ENCODE measurements at places on chromosomes 16 and 17.

- DNase-seq, result no peak
Observed at GRCh38 chr16:79839466-79840341, 239.2 kb upstream of the MAF start.

- peak; percentile 40 for DNase-seq
Observed at GRCh38 chr16:53817812-53818550, 114.0 kb downstream of the FTO start.

GRCh38 chr16:66205287-66206231, 160.9 kb upstream of the CDH5 start:
- DNase-seq, result peak; percentile 37

DNA sequence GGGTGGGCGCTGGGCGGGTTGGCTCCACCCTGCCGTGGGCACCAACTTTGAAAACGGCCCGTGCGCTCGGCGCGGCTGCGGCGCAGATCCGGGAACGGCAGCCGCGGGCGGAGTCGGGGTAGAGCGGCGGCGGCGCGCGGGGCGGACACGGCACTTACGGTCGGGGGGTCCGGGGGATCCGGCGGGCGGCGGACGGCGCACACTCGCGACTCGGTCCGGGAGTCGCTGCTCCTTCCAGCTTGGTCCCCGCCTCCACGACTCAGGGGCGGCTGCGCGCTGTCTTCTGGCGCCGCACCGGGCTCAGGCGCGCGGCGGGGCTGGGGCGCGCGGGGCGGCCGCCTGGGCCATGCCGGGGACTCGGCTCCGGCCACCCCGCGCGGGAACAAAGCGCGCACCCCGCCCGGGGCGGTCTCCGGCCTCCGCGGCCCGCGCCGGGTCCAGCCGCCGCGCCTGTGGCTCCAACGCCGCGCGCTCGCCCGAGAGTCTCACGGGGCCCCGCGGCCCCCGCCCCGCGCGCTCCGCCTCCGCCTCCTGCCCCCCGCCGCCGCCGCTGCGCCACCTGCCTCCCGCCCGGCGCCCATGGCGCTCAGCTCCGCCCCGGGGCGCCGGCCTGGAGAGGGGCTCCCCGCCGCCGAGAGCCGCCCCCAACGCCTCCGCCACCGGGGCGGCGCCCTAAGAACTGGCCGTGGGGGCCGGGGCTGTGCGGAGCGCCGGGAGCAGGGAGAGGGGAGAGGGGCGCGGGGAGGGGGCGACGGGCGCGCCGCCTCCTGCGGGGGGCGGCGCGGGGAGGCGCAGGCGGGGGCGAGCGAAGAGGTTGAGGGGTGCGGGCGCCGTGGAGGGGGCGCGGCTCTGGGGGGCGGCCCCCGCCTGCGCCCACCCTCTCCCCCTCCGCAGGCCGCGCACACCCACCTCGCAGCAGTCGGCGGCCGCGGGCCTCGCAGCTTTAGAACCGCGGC, 35.9 kb downstream of the CBFA2T3 start:
- no peak for DNase-seq

- no peak for DNase-seq
Observed at GRCh38 chr16:55559933-55560516, 6.5 kb upstream of the CAPNS2 start.

DNA sequence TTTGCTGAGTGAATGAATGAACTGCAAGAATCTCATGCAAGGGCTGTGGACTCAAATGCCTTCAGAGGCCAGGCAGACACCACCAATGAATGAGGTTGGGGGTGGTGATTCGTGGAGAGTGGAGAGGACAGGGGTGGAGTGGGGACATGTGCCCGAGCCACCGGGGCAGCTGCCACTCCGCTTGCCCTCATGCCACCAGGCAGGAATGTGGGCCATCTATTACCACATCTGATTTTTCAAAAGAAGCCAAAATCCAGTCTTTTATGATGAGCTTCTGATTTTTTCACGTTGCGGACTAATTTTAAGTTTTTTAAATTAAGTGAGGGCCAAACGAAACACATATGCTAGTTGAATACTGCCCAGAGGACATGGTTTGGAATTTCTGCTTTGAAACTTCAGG, 67.1 kb upstream of the SMURF2 start:
- DNase-seq, result no peak

GRCh38 chr17:4477255-4477791, 21.4 kb upstream of the SPNS2 start:
- DNase-seq, result no peak

DNA sequence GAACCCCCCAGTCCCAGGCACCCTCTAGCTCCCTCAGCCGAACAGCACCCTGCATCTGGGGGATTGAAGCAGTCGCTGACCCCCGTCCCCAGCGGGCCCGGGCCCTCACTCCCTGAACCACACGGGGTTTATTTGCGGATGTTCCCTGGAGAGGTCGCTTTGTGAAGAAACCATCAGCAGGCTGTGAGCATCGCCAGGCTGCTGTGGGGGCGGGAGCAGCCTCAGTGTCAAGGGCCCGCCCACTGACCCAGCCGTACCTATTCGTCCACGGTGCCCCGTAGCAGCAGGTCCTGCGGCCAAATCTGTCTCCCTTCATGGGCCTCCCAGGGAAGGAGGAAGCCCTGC, 6.4 kb upstream of the RAB40C start:
- peak; percentile 16 for DNase-seq

DNA sequence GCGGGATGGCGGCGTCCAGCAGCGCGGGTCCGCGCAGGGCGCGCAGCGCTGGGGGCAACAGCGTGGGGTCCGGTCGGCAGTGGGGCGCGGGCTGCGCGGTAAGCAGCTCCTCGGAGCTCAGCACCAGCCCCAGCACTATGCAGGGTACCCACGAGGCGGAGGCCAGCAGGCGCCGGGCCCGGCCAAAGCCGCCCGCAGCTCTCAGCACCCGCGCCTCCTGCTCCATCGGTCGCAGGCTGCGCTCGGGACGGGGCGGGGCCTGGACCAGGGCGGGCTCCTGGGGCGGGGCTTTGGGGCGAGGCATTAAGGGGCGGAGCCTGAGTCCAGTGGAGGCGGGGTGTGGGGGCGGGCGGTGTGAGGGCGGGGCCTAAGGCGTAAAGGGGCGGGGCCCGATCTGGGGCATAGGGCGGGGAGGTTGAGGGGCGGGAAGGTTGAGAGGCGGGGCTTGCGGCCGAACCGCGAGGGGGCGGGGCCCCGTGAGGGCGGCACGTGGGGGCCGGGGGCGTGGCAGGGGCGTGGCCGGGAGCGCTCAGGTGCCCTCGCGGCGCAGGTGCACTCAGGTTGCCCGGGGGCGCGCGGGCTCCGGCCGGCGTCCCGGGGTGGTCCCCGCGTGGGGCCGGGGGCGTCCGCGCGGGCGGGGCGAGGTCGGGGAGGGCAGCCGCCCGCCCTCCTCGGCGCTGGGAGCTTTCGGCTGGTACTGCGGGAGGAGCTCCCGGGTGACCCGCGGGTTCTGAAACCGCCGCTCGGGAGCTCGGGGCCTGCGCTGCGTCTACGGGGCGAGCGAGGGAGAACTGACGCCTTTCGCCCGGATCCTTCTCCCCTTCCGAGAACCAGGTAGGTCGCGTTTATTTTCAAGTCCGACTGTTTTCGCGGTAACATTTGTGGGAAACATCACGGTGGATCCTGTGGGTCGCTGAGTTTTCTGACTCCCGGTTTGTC, 1.4 kb upstream of the SLC22A31 start:
- DNase-seq, result peak; percentile 36

GRCh38 chr17:48054238-48055185, 6.4 kb downstream of the NFE2L1 start:
- DNase-seq, result peak; percentile 95

DNA sequence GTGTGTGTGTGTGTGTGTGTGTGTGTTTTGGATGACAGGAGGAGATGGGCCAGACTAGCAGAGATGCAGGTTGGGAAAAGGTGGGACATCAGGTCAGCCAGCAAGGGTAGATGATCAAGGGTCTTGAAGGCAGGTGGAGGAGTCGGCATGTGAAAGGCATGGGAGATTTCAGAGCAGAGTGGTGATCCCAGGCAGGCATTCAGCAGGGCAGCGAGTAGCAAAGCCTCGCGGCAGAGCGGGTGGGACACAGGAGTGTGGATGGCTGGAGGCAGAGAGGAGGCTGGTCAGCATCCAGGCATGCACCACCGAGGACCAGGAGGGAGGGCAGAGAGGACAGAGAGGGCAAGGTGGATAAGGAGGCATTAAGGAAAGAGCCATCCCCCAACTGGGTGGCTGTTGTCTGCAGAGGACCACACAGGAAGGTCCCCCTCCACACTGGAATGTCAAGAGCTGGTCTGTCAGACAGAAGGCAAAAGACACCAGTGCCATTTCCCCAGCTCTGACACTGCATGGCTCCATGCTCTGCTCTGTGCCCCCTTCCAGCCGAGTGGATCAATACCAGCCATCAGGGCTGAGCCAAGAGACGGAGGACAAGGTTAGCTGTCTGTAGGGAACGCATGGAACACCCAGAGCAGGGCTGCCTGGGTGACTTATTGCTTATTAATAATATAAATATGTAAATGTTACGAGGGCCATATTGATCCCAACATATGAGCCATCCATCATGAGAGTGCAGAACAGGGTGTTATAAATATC, 74.8 kb upstream of the RPL38 start:
- no peak for DNase-seq

GRCh38 chr17:2259769-2260536, 43.6 kb downstream of the SMG6 start:
- DNase-seq, result peak; percentile 89

DNA sequence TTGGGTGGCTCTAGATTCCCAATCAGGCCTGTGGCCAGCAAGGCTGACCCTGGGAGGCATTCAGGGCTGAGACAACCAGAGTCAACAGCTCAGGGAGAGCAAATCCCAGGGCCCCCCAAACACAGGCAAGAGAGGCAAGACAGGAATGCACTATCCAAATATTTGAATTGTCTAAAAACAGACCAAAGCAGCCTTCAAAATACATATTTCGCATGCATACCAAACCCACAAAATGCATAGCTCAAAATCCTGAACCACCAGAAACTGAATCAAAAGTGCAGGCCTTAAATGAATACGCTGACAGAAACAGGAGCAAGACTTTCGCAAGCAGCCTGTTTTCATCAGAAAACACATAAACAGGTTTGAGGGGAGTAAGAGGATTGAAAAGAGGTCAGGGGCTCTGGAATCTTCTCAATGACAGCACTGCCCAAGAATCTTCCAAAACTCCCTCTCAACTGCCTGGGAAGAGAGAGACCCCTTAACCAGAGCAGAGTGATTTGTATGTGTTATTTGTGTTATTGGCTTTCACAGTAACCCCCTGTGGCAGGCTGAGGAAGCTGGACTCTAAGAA, 213.6 kb upstream of the CDH5 start:
- DNase-seq, result peak; percentile 99

DNA sequence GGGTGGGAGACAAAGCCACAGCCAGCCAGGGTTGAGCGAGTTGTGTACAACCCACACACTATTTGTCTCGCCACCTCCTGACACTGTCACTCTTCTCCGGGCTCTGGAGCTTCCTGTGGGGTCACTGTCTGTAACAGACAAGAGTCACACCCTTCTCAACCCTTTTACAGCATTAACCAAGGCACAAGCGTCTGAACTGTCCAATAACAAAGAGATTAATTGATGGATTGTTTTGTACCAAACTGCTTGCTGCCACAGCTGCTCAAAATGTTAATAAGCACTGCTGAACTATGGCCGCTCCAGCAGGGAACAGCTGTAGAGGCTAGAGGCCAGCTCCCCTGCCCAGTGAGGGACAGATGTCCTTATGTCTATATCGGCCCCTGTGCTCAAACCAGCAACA, 25.2 kb upstream of the HYDIN start:
- no peak for DNase-seq

DNA sequence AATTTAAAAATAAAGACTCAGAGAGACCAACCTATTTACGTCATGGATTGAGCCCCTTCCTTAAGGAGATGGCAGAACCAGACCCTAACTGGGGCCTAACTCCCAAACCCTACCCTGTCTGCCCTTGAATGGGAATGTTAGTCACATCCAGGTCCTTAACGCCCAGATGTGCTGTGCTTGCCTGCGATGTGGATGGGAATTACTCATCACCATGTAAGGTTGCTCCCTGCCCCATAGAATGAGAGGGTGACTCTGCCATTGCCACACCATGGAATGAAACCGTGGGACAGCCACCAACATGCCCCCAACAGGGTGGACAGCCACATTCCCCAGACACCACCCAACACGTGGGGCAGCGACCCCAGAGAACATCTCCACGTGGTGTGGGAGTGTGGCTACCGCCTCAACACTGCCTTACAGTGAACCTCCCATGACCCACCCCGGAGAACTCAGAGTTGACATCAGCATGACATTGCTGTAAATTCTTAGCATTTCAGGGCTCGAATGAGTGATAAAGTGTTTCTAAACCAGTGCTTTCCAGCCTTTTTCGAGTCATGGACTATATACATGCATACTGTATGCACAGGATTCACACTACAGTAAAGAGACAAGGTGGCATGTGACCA, 31.8 kb downstream of the SCNN1B start:
- no peak for DNase-seq

DNA sequence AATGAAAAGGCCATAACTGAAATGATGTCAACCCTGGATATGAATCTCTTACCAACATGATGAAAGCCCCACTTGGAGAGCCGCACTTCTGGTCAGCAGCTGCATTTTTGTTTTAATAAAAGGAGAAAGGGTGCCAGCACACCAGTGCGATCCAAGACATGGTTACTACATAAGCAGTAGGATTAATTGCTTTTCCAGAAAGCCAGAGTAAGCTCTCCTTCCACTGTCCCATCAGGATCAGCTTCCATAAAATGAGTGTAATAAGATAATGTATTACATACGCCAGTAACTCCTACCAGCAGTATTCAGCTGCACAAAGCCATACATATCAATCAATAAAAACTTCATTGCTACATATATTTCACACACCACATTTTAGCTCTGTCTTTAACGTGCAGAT, 26.3 kb upstream of the NACA2 start:
- no peak for DNase-seq

GRCh38 chr17:37278247-37278894, 97.4 kb upstream of the C17orf78 start:
- DNase-seq, result no peak
